Osteoblast (primary cell): ENCODE measurements at places on chromosomes 11 and 22. TPM values are rescaled to one million over a fixed set of nuclear protein-coding genes. Genes with fewer than 3 reads are reported as not detected.

- H3K36me3 ChIP-seq: no peaks in the 10 kb centered on the region
- DNase-seq: no peak
- no peak overlapping the region for H3K4me3 ChIP-seq
- H3K27me3 ChIP-seq: no peaks in the 10 kb centered on the region
- H3K4me1 ChIP-seq: no peaks in the 10 kb centered on the region
- H3K27ac ChIP-seq: no peak overlapping the region
These were observed 54.2 kb downstream of the GRAMD4 start for GRCh38 chr22:46674367-46674781.

GRCh38 chr11:29518389-29519174, 498.2 kb downstream of the KCNA4 start:
- no peaks in the 10 kb centered on the region for H3K4me1 ChIP-seq
- H3K27me3 ChIP-seq: no peaks in the 10 kb centered on the region
- no peak for DNase-seq
- no peaks in the 10 kb centered on the region for H3K36me3 ChIP-seq
- H3K4me3 ChIP-seq: no peak overlapping the region
- H3K27ac ChIP-seq: no peak overlapping the region

- H3K27ac ChIP-seq: peak overlapping the region; percentile 4
- H3K4me3 ChIP-seq: no peak overlapping the region
These were observed 2.3 kb downstream of the CHKA start for GRCh38 chr11:68118706-68119448.

CRELD2 gene
- 28.0 and 31.1 TPM in 2 replicates for total RNA-seq

ARHGAP8 gene
- total RNA-seq: 0.29 and 0.36 TPM in 2 replicates

PSMA1 gene
- total RNA-seq: 107 and 125 TPM in 2 replicates

EMID1 gene
- total RNA-seq: under 0.01 and 0.29 TPM in 2 replicates

DNA sequence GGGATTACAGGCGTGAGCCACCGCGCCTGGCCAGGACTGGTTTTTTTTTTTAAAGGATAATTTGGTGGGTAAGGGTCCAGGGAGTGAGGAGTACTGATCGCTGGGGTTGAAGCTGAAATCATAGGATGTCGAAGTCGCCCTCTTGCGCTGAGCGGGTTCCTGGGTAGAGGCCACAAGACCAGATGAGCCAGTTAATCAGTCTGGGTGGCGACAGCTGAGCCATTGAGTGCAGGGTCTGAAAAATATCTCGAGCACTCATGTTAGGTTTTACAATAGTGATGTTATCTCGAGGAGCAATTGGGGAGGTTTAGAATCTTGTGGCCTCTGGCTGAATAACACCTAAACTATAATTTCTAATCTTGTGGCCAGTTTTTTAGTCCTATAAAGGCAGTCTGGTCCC, 7.8 kb downstream of the APOL5 start:
- H3K4me1 ChIP-seq: peaks cover 10% of the 10 kb centered on the region
- no peaks in the 10 kb centered on the region for H3K36me3 ChIP-seq
- H3K27me3 ChIP-seq: peaks cover 2% of the 10 kb centered on the region
- DNase-seq: no peak

- DNase-seq: no peak
- H3K36me3 ChIP-seq: no peaks in the 10 kb centered on the region
- no peak overlapping the region for H3K4me3 ChIP-seq
- H3K27ac ChIP-seq: no peak overlapping the region
These were observed 15.5 kb upstream of the GRK3 start for GRCh38 chr22:25548866-25549464.

OR52I1 gene
- total RNA-seq: not detected in 2 replicates
